Upper lobe of left lung (tissue), 6 donors: ENCODE measurements at places on chromosomes 3 and 15. TPM values are rescaled to one million over a fixed set of nuclear protein-coding genes. Genes with fewer than 3 reads are reported as not detected.

- peak overlapping the region; percentile 92 for H3K4me3 ChIP-seq
- H3K36me3 ChIP-seq, result no peaks in the 10 kb centered on the region
- H3K27me3 ChIP-seq, result no peaks in the 10 kb centered on the region
- peaks cover 34% of the 10 kb centered on the region for H3K4me1 ChIP-seq
Observed at GRCh38 chr3:143973259-143974021, 1.8 kb downstream of the DIPK2A start.

DNA sequence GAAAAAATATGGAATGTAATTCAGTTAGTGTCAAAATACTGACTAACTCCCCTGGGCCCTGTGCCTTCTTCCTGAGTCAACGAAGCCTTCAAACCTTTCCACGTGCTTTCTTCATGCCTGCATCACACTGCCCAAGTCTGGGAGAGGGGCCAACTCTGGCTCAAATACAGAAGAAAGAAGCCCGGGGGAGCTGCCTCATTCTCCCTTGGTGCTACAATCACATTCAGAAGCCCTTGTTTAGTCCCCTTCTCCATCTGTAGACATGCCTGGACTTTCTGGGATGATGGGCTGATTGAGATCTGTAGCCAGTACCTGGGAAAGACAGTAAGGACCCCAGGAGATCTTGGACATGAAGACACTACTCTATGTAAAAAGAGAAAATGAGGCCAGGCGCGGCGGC, 77.8 kb upstream of the GSK3B start:
- no peak overlapping the region for H3K4me3 ChIP-seq
- peaks cover 7% of the 10 kb centered on the region for H3K4me1 ChIP-seq
- no peak for DNase-seq
- no peaks in the 10 kb centered on the region for H3K27me3 ChIP-seq
- H3K36me3 ChIP-seq, result no peaks in the 10 kb centered on the region

DNA sequence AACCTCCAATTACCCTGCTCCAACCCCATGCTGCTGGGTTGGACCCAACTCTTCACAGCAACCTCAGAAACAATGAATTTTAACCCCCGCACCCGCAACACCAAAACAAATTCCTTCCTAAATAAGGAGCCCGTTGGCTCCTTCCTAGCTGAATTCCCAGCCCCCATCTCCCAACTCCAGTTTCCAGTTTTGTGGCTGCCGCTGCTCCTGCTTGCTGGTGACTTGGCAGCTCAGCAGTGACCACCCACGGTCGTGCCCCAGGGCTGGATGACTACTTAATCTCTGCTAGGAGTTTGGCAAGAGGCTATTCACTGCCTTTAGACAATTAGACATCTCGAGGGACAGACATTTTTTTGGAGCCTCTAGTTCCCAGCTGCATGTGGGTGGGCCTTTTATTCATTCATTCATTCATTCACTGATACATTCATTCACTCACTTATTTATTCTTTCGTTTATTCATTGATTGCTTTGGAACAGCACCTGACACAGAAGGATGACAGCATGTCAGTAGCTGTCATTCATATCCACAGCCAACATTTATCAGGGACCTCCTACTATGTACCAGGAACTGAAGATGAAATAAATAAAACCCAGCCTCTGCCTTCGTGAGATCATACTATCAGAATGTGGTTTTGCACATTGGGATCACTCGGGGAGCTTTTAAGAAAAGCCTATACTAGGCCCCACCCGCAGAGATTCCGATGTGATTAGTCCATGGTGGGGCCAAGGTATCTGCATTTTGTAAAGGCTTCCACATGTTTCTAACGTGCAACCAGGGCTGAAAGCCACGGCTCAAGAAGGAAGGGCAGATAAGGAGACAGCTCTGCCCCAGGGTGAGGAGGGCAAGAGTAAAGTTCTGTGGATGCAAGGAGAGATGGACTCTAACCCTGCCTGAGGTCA, 256.5 kb downstream of the SHQ1 start:
- H3K27ac ChIP-seq, result no peak overlapping the region
- no peaks in the 10 kb centered on the region for H3K4me1 ChIP-seq
- H3K4me3 ChIP-seq, result no peak overlapping the region
- H3K36me3 ChIP-seq, result no peaks in the 10 kb centered on the region
- no peaks in the 10 kb centered on the region for H3K27me3 ChIP-seq
- DNase-seq, result no peak

Gene LIPC
- total RNA-seq, result not detected

Gene SLC26A6
- total RNA-seq, result 18.1 TPM

Gene ZPLD1
- not detected for total RNA-seq

DNA sequence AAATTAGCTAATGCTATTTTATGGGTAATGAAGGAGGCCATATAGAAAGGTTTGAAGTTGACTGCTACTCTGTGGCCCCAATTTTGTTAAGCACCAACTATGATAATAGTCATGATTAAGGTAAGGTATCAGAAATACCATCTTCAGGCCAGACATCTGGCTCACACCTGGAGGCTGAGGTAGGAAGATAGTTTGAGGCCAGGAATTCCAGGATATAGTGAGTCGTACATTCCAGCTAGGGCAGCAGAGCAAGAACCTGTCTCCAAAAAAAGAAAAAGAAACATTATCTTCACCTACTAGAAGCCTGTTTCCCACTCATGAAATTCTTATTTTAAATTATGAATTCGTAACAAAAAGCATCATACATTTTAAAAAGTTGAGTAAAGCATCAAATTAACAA, 64.4 kb downstream of the LRRC28 start:
- DNase-seq, result no peak
- no peak overlapping the region for H3K4me3 ChIP-seq
- H3K4me1 ChIP-seq, result peaks cover 4% of the 10 kb centered on the region
- H3K36me3 ChIP-seq, result no peaks in the 10 kb centered on the region
- no peak overlapping the region for H3K27ac ChIP-seq

DNA sequence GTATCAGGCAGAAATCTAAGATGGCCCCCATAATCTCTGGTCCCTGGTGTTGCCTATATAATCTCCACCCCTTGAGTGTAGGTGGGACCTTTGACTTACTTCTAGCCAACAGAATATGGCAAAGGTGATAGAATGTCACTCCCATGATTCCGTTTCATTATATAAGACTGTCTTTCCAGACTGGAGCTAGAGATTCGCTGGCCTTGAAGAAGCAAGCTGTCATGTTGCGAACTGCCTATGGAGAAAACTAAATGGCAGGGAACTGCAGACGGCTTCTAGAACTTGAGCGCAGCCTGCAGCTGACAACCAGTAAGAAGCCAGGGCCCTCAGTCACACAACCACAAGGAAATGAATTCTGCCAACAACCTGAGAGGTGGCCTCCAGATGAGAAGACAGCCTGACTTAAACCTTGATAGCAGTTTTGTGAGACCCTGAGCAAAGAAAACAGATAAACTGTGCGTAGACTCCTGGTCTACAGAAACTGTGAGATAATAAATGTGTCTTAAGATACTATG, 2.2 kb upstream of the KPNA1 start:
- H3K36me3 ChIP-seq, result no peaks in the 10 kb centered on the region
- no peaks in the 10 kb centered on the region for H3K27me3 ChIP-seq
- H3K27ac ChIP-seq, result no peak overlapping the region
- H3K4me1 ChIP-seq, result peaks cover 23% of the 10 kb centered on the region
- no peak for DNase-seq
- H3K4me3 ChIP-seq, result no peak overlapping the region

- no peaks in the 10 kb centered on the region for H3K36me3 ChIP-seq
- H3K27me3 ChIP-seq, result no peaks in the 10 kb centered on the region
- DNase-seq, result no peak
- H3K4me3 ChIP-seq, result no peak overlapping the region
- peaks cover 6% of the 10 kb centered on the region for H3K4me1 ChIP-seq
Observed at GRCh38 chr15:84727429-84727828, 11.5 kb upstream of the SEC11A start.

DNA sequence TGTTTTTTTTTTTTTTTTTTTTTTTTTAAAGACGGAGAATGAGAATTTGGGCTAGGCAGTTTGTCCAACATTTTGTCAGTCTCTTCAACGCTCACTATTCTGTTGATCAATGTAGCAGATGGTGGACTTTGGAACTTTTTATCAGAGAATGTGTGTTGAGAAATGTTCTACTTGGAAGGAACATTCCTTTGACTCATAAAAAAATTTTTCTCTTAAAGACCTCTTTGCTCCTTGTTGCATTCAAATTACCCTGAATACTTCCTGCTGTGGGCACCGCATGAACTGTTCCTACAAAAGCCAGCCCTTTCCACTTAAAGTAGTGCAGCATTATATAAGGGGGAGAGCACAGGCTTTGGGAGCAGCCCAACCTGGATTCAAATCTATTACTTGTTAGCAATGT, 182.9 kb downstream of the AKAP13 start:
- peaks cover 3% of the 10 kb centered on the region for H3K36me3 ChIP-seq
- peak overlapping the region; percentile 73 for H3K27ac ChIP-seq
- no peaks in the 10 kb centered on the region for H3K27me3 ChIP-seq

GRCh38 chr15:71005895-71006294, 109.4 kb upstream of the THSD4 start:
- no peak overlapping the region for H3K27ac ChIP-seq
- no peak for DNase-seq
- H3K36me3 ChIP-seq, result no peaks in the 10 kb centered on the region
- H3K4me3 ChIP-seq, result no peak overlapping the region
- H3K27me3 ChIP-seq, result no peaks in the 10 kb centered on the region

GRCh38 chr3:28940530-28940929, 340.3 kb upstream of the RBMS3 start:
- H3K27me3 ChIP-seq, result no peaks in the 10 kb centered on the region
- peaks cover 5% of the 10 kb centered on the region for H3K4me1 ChIP-seq
- no peak overlapping the region for H3K4me3 ChIP-seq
- peak overlapping the region; percentile 32 for H3K27ac ChIP-seq
- DNase-seq, result no peak
- no peaks in the 10 kb centered on the region for H3K36me3 ChIP-seq

DNA sequence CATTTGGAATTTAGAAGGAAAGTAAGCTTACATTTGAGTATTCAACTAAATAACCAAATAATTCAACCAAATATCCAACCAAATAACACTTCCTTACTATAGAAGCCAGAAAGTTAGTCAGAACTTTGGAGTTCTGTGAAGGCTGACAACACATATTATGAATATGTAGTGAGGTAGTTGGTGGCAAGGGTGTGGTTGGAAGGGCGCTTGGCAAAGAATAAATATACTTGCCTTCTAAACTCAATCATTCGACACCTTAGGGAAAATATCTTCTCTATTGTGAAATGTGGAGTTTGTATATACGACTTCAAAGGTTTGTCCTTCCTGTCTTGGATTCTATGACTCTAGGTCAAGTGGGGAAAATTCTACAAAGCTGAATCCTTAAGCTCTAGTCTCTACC, 111.7 kb upstream of the OSTN start:
- H3K27ac ChIP-seq, result no peak overlapping the region
- H3K4me3 ChIP-seq, result no peak overlapping the region
- H3K36me3 ChIP-seq, result no peaks in the 10 kb centered on the region
- no peak for DNase-seq
- H3K27me3 ChIP-seq, result no peaks in the 10 kb centered on the region
- H3K4me1 ChIP-seq, result no peaks in the 10 kb centered on the region

Gene PLA1A
- 10.7 TPM for total RNA-seq

Gene ZCWPW2
- 0.89 TPM for total RNA-seq

- H3K27me3 ChIP-seq, result no peaks in the 10 kb centered on the region
- H3K36me3 ChIP-seq, result peaks cover 30% of the 10 kb centered on the region
- no peak for DNase-seq
- H3K4me3 ChIP-seq, result no peak overlapping the region
Observed at GRCh38 chr3:66409771-66410754, 90.8 kb downstream of the LRIG1 start.

DNA sequence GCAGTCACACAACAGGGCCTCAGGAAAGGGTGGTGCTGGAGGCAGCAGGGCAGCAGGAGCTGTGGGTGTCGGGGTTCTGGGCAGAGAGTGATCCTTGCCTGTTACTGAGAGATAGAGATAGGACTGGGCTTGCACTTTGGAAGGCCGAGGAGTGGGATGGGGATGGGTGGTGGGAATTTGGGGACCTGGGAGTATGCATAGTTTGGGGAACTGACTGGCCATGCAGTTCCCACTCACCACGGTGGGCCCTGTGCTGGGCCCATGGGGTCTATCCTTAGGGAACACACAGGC, 192.5 kb upstream of the LINGO1 start:
- no peak for DNase-seq
- no peak overlapping the region for H3K4me3 ChIP-seq
- no peaks in the 10 kb centered on the region for H3K27me3 ChIP-seq
- no peak overlapping the region for H3K27ac ChIP-seq
- no peaks in the 10 kb centered on the region for H3K4me1 ChIP-seq
- no peaks in the 10 kb centered on the region for H3K36me3 ChIP-seq

DNA sequence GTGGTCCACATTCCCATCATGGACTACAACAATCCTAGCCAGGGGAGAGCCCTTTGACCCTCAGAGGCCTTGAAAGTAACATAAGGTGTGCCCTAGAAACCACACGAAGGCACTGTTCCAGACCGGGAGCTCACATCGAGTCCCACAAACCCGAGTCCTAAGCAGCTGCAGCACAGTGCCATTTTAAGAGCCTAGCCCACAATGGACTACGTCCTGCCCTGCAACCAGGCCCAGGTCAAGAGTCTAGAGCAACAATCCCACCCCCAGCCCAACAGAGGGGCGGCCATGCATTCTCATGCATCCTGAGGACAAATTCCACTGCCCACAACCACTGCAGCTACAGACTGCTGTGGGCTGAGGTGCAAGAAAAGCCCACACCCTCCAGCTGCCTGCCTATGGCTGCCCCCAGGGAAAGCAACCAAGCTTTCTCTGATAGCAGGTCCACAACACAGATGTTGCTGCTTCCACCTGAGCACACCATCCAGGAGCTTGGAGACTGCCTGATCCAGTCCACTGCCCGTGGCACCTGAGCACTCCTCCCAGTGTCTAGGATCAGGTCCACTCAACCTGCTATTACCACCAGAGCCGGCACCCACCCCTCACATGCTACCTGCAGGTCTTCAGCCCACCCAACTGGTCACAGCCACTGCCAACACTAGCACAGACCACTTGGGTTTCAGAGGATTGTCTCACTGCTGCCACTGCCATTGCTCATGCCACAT, 56.8 kb downstream of the IGSF11 start:
- no peaks in the 10 kb centered on the region for H3K4me1 ChIP-seq
- H3K4me3 ChIP-seq, result no peak overlapping the region
- DNase-seq, result no peak
- no peaks in the 10 kb centered on the region for H3K27me3 ChIP-seq

- H3K27ac ChIP-seq, result no peak overlapping the region
- H3K36me3 ChIP-seq, result peaks cover 44% of the 10 kb centered on the region
- DNase-seq, result no peak
- no peaks in the 10 kb centered on the region for H3K4me1 ChIP-seq
Observed at GRCh38 chr3:12598890-12599289, 42.0 kb downstream of the MKRN2 start.
